ENCODE measurements at places on chromosomes 16 and 17. TPM values are rescaled to one million over a fixed set of nuclear protein-coding genes. Genes with fewer than 3 reads are reported as not detected.

MT1F gene
- not detected for total RNA-seq

LGALS9 gene
- 1.1 TPM for total RNA-seq

OTOP2 gene
- total RNA-seq = not detected

DNAH2 gene
- total RNA-seq = 0.39 TPM

TXNDC17 gene
- 56.8 TPM for total RNA-seq

ADGRG1 gene
- 5.9 TPM for total RNA-seq

TRAF4 gene
- total RNA-seq = 32.4 TPM

EIF3CL gene
- 115 TPM for total RNA-seq

SCARF1 gene
- total RNA-seq = 0.33 TPM

ZG16B gene
- total RNA-seq = 0.13 TPM

ABCC12 gene
- 0.26 TPM for total RNA-seq

Data from smooth muscle cell of the pulmonary artery (primary cell).